ENCODE measurements at places on chromosomes 2 and 18.

DNA sequence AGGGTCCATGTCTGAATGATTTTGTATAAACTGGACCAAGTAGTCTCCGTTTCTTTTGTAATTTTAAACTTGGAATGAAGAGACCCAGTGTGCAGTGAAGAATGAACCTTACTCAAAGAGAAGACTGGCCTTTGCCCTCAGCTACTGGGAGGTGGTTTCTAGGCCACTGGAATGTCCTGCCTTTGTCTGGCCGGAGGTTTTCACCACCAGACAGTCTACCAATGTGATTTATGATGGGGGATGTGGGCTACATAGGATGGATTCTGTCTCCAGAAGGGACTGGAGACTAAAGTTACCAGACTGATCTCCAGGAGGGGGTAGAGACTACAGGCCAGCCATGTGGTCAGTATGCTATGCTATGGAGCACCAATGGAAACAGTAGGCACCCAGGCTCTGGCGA, 42.8 kb upstream of the RAB31 start:
- DNase-seq: no peak

DNA sequence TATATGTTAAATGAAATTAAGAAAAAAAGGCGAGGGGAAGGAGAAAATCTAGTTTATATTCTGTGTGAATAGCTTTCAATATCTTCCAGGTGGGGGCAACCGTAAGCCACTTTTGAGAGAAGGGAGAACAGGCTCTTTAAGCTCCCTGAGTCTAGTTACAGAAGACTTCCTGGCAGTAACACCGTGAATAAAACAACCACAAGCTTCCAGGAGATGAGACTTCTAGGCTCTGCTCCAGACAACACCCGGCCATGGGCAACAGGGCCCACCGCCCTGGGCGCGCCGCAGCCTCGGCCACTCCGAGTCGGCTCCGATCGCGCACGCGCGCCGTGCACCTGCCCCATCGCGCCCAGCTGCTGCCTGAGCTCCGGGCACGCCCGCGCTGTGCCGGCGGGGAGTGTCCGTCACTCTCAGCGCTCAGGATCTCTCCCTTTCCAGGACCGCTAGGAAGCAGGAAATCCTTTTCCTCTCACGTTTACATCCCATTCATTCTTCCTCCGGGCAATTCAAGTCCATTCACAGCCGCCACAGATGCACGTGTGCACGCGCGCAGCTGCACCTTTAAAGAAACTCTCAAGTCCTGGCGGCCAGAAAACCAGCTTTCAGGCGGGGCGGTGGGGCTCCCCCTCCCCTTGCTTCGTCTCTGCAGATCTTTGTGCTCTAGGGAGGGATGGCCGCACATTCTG, 19.4 kb upstream of the PAX3 start:
- DNase-seq: no peak

- DNase-seq: no peak
These were observed 223.1 kb upstream of the ID2 start for GRCh38 chr2:8458503-8459459.

- no peak for DNase-seq
These were observed 172.2 kb downstream of the LDLRAD4 start for GRCh38 chr18:13390711-13391110.

DNA sequence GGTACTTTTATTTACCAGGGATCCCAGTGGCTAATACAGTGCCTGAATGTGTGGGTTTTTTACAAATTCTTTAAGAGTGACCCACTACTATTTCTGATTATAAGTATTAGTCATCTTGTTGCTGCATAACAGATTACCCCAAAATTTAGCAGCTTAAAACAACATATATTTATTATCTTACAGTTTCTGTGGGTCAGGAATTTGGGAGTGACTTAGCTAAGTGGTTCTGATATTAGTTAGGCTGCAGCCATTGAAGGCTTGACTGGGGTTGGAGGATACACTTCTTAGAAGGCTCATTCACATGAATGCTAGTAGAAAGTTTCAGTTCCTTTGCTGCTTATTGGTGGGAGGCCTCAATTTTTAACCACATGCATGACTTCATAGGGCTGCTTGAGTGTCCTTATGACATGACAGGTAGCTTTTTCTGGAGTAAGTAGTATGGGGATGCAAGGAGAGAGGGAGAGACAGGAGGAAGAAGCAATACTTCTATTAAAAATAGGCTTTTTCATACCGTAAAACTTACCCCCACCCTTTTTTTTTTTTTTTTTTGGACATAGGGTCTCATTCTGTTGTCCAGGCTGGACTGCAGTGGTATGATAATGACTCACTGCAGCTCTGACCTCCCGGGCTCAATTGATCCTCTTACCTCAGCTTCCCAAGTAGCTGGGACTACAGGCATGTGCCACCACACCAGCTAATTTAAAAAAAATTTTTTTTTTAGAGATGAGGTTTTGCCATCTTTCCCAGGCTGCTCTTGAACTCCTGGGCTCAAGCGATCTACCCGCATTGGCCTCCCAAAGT, 13.3 kb upstream of the POLE4 start:
- DNase-seq: no peak

GRCh38 chr2:241279413-241279812, 36.1 kb downstream of the HDLBP start:
- DNase-seq: no peak

DNA sequence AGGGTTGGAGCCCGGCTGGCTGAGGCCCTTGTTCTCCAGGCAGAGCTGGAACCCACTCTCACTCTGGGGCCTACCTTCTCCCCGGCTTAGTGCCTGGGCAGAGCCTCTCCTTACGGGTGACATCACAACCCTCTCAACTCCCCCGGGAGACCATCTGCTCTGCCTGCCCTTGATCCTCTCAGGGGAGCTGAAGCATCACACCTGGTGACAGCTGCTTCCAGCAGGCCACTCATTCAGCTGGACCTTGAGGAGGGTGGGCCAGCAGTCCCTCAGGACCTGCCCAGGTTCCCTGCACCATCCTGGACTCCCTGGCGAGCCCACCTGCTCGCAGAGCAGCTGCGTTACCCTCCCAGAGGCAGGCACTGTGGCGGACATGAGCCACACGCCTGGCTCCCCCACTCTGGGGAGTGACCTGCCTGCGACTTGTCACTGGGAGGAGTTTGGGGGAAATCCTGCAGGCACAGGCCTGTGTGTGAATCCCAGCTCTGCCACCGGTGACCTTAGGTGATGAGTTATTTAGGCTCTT, 13.1 kb downstream of the HS6ST1 start:
- DNase-seq: no peak

DNA sequence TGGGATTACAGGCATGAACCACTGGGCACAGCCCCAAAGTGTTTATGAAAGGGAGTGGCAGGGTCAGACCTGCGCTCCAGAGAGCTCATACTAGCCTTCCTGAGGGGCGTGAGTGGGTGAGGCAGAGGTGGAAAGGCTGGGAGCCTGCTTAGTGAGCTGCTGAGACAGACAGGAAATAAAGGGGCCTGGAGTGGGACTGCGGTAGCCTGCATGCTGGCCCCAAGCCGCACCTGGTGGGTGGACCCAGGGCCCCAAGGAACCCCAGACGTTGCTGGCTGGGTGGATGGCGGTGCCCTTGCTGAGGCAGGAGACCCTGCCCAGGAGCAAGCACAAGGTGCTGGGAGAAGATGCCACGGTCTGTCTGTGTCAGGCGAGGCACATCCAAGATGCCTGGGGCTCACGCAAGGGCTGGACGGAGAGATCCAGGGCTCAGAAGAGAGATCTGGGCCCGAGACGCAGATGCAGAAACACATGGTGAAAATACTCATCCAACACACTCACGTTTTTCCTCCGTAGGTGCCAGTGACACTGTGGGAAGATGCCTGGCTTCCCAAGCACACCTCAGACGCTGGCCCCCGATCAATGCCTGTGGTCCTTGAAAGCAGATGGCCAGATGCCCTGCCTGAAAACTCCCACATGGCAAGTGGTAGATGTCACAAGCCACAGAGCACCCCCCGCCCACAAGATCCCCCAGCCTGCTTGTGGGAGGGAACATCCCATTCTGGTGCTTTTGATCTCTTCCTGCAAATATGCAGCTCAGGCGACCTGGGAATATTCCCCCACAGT, 151.1 kb downstream of the GLI2 start:
- DNase-seq: no peak

GRCh38 chr2:72990695-72991438, 73.5 kb downstream of the EMX1 start:
- no peak for DNase-seq

- no peak for DNase-seq
These were observed 85.3 kb downstream of the CAPN13 start for GRCh38 chr2:30721668-30722647.
